Activated naive CD8-positive, alpha-beta T cell treated with anti-CD3 and anti-CD28 coated beads, Interleukin-2, amount 50 U/mL, for 24 hours (primary cell): ENCODE measurements at places on chromosomes 2 and 18.

DNA sequence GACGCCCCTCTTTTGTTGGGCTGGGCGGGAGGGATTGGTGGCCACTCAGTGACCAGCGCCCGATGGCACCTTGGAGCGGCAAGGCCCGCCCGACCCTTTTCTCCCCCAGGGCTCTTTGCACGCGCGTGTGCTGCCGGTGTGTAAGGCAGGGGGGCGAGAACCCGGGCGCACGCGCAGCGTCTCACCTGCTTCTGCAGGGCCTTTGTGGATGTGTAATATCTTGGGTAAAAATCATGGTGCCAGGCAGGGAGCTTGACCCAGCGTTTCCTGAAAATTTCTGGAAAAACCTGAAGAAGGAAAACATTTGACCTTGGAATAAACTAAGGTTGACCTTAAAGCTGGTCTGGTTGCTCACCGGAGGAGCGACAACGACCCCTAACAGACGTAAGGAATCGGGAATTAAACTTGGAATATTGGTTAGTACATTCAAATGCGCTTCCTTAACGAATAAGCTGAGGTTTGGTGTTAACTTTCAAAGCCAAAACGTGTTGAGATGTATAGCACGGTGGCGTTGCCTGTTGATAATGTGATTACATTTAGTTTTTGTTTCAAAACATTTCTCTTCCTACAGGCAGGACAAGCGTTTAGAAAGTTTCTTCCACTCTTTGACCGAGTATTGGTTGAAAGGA is 438 bp downstream of the HSPE1 start:
- no peak for DNase-seq
- peaks cover 84% of the 10 kb centered on the region for H3K36me3 ChIP-seq
- no peaks in the 10 kb centered on the region for H3K27me3 ChIP-seq
- H3K4me3 ChIP-seq, result peak overlapping the region; percentile 97
- H3K4me1 ChIP-seq, result peaks cover 60% of the 10 kb centered on the region
- peak overlapping the region; percentile 97 for H3K27ac ChIP-seq

DNA sequence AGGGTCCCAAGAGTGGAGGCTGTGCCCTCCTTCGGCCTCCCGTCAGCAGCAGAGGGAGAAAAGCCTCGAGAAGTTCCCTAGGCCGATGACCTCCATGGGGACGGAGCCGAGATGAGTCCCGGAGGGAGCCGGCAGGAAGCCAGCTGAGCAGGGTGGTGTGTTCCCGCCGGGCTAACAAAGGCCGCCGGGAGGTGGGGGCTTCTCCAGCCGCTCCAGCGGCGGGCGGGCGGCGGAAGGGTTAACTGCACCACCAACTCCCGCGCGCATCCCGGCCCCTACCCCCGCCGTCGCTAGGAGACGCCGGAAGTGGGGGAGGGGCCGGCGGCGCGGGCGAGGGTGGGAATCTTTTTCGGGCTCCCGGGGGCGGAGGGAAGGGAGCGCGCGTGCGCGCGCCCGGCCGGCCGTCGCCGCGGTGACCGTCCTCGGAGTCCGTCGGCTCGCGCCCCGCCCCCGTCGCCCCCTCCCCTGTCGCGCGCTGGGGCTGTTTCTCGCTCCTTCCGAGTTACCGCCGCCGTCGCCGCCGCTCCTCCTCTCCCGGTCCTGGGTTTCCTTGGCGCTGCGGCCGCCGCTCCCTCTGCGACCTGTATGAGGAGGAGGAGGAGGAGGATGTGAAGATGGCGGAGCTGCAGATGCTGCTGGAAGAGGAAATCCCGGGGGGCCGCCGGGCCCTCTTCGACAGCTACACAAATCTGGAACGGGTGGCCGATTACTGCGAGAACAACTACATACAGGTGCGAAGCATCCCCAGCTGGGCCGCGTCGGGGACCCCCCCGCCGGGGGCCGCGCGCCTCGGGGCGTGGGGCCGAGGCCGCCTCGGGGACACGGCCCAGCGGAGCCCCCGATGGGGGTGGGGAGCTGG is at the start of gene ABI2:
Gene ABI2 (plus strand): TSS at position 494 of the 859 bp plus-strand sequence. CDS start 121 bp downstream, at position 615.
- peak; percentile 81 for DNase-seq
- H3K36me3 ChIP-seq, result no peaks in the 10 kb centered on the region
- peaks cover 34% of the 10 kb centered on the region for H3K4me1 ChIP-seq
- H3K4me3 ChIP-seq, result peak within 1 kb of the TSS; percentile 89
- H3K27me3 ChIP-seq, result no peaks in the 10 kb centered on the region
- H3K27ac ChIP-seq, result peak within 1 kb of the TSS; percentile 77

- no peaks in the 10 kb centered on the region for H3K4me1 ChIP-seq
- H3K4me3 ChIP-seq, result no peak overlapping the region
- no peak for DNase-seq
- H3K27me3 ChIP-seq, result no peaks in the 10 kb centered on the region
These were observed 60.8 kb downstream of the GPR39 start for GRCh38 chr2:132477436-132477835.

GRCh38 chr2:38032946-38033345 is 43.0 kb downstream of the CYP1B1 start:
- H3K27ac ChIP-seq, result no peak overlapping the region
- H3K36me3 ChIP-seq, result no peaks in the 10 kb centered on the region
- no peak overlapping the region for H3K4me3 ChIP-seq
- no peak for DNase-seq
- peaks cover 22% of the 10 kb centered on the region for H3K27me3 ChIP-seq

DNA sequence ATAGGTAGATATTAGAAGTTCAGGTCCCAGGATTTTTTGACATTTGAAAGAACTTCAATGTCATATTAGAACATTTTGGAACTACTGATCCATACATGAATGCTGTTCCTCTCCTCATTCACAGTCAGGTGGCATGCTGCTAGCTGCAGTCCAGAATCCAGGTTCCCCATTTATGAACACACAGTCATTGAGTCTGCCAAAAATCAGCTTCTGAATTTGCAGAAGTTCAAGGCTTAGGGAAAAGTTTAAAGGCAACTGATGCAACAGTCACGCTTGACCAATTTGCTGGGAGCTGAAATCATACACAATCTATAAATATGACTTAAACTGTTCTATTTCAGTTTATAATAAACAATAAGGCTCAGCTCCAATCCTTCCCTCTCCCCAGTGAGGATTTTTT is 17.3 kb upstream of the TTR start:
- H3K4me3 ChIP-seq, result no peak overlapping the region
- no peak for DNase-seq
- no peaks in the 10 kb centered on the region for H3K36me3 ChIP-seq
- no peaks in the 10 kb centered on the region for H3K27me3 ChIP-seq
